ENCODE measurements at places on chromosomes 2 and 18. TPM values are rescaled to one million over a fixed set of nuclear protein-coding genes. Genes with fewer than 3 reads are reported as not detected.

Gene ZNF396
- total RNA-seq = 1.2 TPM

Gene RANBP2
- total RNA-seq = 35.0 TPM

GRCh38 chr2:176415174-176415895, 146.1 kb downstream of the MTX2 start:
- DNase-seq = no peak

DNA sequence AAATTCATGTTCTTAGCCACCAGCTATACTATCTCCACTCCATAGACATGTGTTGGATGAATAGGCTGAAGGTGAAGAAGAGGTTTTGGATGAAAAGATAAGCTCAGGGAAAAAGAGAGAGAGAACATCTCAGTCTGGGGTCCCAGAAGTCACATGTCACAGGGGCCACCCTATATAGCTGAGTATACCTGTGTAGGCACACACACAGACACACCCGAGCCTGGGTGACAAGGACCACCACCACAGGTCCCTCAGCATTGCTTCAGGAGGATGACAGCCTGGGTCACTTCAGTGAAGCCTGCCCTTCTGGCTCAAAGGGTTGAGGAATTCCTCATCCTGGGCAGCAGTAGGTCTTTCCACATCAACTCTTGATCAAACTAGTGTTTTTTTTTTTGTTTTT, 56.2 kb downstream of the POLR1A start:
- no peak for DNase-seq
